Stimulated activated CD4-positive, alpha-beta T cell treated with anti-CD3 and anti-CD28 coated beads, TNF-alpha, amount 100 ng/mL, for 1 hour (primary cell): ENCODE measurements at places on chromosomes 7 and 10.

DNA sequence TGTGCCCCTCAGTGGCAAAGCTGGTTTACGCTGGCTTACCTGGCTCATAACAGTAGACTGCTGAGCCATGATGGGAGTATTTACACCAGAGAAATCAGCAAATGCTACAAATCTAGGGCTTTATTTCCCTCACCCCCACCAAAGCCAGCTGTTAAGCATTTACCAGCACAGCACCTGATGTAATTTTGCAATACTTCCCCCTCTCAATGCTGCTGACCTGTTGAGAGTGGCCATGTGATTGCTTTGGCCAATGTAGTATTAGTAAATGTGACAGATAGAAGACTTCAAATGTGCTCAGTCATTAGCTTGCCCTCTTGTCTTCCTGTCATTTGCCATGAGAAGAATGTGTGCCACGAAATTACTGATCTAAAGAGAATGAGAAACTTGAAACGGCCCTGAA, 46.6 kb downstream of the HERPUD2 start:
- DNase-seq: no peak

GRCh38 chr7:92177362-92177761, 1.6 kb downstream of the LRRD1 start:
- no peak for DNase-seq

GRCh38 chr10:34555653-34556052, 259.4 kb downstream of the PARD3 start:
- DNase-seq: no peak

DNA sequence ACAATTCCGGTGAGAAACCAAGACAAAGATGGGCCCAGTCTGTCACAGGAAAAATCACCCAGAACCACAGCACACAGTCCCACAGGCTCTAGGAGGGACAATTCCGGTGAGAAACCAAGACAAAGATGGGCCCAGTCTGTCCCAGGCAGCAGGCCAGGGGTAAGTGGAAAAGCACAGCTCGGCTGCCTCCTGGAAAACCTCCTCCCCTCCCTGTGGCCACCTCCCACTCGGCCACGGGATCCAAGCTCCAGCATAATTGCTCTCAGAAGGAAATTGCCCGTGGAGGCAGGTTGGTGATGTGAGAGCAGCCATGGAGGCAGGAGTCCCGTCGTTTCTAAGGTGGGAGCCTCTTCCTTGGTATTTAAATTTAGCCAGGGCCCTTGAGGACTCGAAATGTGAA, 95.7 kb downstream of the PLXNA4 start:
- no peak for DNase-seq

DNA sequence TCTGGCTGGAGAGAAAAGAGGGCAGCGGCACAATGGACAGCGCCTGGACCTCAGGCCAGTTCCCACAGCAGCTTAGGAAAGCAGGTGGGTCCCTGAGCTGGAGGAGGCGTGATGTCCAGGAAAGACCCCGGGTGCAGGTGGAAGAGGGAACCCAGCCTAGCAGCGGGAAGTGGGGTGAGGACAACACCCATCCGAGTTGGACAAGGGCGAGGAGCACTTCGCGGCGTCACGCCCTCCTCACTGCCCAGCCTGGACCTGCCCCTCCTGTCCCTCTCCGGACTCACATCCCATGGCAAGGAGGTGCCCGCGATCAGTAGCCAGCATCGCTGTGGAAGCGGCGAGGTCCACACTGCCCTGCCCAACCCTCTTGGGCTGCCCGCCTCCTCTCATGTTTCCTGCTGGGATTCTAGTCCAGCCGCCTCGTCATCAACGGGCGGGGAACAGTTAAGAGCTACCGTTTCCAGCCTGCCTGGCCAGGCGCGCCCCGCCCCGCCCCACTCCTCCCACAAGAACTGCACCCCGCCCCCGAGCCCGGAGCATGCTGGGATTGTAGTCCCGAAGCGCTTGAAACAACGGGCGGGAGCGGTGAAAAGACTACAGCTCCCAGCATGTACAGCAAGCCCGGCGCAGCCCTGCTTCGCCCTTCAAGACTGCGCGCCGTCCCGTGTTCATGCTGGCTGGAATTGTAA, 930.6 kb upstream of the ZNF722 start:
- DNase-seq: no peak

DNA sequence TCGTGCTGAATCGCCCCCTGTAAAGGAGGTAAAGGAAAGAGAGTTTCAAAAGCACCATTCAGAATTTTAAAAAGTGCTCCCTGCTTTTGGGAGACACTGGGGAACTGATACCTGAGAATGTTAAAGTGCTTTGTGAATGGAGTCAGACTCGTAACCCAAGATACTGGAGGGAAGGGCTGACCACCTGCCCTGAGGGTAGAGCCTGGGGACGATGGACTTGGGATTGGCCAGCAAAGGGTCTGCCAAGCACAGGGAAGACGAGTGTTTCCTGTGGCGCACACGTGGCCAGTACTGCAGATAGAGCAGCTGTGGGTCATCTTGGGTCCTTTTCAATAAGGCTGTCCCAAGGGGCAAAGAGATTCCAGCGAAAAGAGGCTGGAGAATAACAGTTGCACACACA, 1284.1 kb upstream of the AUTS2 start:
- DNase-seq: no peak

GRCh38 chr7:138299066-138299465, 161.0 kb upstream of the TRIM24 start:
- no peak for DNase-seq

DNA sequence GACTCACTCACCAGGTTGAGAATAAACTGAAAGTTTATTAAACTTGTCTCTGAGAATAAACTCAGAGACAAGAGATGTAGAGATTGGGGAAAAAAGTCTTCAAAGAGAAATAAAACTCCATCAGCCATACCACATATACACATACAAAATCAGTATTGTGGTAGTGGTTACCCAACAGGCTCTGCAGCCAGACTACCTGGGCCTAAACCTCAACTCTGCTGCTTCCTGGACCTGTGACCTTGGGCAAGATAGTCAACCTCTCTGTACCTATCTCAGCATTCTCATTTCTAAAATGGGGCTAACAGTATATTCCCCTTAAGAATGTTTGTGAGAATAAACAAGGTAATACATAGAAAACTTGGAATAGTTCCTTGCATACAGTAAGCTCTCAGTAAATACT, 15.3 kb downstream of the TPK1 start:
- no peak for DNase-seq

- no peak for DNase-seq
Observed at GRCh38 chr10:93947524-93947923, 46.2 kb upstream of the PLCE1 start.

GRCh38 chr10:94192974-94193373, 169.8 kb downstream of the NOC3L start:
- no peak for DNase-seq
